ENCODE measurements at places on chromosomes 7 and 10.

- DNase-seq: no peak
These were observed 2.8 kb downstream of the GPR15LG start for GRCh38 chr10:84176351-84176750.

DNA sequence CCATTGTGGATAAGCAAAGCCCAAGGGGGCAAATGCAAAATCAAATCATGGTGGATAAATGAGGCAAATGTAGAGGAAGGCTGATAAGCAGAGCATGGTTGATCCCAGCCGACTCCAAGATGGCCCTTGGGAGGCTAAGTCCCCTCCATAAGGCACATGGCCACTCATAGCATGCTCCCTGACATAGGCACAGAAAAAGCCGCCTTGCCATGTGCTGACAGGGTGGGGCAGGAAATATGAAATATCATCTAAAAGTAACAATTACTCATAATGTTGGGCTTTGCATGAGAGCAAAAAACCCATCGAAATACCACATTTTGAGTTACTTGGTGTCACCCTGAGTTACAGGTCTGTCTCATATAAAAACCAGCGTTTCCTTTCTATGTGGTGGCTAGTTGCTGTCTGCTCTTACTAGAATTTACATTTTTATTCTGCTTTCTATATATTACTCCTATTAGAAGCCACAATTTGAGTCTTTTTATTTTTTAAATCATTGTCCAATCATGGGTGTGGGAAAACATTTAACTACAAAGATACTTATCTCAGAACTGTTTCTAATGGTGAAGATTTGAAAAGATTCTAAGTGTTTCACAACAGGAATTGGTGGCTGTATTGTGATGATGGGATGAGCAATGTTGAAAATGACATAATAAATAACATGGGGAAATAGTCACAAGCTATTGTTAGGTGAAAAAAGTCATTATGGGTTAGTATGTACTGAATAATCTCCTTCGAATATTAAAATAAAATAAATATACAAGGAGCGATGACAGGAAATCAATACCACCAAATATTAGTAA, 102.7 kb downstream of the CUBN start:
- DNase-seq: peak; percentile 52

- DNase-seq: no peak
These were observed 89.5 kb downstream of the VPS41 start for GRCh38 chr7:38819463-38819862.

GRCh38 chr7:135180122-135180521, 9.6 kb upstream of the CYREN start:
- DNase-seq: peak; percentile 58

GRCh38 chr10:84108797-84109196, 30.5 kb upstream of the GHITM start:
- no peak for DNase-seq
